Cerebellar nuclear complex (tissue), 1 donor: ENCODE measurements at places on chromosomes 2 and 18.
A peak's percentile ranks its signal among the peaks of the same experiment; 100 is the strongest.

DNA sequence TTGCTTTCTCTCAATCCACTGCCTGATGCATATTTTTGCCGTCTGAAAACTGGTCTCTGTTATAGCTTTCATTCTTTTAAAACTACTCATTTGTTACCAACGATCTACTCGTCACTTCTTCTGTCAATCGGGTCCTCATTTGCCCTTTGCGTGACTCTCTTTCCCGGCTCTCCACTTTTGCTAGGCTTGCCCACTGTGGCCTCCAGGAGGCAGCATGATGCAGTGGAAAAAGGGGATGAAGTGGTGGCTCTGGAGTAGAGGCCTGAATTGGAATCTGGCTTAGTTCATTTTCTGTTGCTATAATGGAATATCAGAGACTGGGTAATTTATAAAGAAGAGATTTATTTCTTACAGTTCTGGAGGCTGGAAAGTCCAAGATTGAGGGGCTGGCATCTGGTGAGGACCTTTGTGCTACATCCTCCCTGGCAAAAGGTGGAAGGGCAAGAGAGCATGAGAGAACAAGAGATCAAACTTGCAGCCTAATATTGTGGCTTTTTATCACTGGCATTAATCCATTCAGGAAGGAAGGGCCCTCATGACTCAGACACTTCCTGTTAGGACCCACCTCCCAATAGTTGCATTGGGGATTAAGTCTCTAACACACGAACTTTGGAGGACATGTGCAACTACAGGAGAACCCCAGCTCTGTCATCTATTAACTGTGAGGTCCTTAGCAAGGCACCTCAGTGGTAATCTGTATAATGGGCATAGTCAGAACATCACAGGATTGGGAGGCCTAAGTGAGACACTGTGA lies 15.4 kb downstream of the GDF7 start:
- DNase-seq: no peak

DNA sequence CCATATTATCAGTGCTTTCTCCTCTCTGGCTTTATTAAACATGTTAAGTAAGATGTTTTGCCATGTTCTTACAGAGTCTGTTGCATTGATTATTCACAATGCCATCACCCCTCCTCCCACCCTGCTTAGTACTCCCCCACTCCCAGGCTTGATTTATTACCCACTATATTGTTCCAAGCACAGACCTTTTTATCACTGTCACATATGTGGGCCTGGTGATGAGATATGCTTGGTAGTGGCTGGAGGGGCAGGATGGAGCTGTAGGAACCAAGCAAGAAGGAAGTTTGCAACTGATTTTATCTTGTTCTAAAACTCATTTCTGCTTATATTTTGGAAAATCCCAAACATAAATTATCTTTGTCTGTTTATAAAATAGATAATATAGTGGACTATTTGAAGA lies 748.2 kb upstream of the CELF4 start:
- DNase-seq: no peak

DNA sequence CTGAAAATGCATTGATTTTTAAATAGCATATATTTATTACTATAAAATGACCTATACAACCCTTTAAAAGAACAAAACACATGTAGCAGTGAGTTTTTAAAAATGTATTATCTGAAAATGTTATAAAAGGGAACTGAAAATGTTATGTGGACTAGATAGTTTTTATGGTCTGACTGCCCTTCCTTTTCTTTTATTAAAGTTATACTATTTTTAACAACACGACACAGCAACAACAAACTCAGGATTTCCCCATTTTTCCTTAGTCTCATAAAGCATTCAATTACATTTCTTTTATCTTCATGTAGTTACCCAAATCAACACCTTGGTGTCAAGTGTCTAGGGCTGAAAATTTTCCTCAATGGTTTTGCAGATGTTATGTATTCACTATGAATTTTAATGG lies 132.8 kb upstream of the TMEFF2 start:
- no peak for DNase-seq

DNA sequence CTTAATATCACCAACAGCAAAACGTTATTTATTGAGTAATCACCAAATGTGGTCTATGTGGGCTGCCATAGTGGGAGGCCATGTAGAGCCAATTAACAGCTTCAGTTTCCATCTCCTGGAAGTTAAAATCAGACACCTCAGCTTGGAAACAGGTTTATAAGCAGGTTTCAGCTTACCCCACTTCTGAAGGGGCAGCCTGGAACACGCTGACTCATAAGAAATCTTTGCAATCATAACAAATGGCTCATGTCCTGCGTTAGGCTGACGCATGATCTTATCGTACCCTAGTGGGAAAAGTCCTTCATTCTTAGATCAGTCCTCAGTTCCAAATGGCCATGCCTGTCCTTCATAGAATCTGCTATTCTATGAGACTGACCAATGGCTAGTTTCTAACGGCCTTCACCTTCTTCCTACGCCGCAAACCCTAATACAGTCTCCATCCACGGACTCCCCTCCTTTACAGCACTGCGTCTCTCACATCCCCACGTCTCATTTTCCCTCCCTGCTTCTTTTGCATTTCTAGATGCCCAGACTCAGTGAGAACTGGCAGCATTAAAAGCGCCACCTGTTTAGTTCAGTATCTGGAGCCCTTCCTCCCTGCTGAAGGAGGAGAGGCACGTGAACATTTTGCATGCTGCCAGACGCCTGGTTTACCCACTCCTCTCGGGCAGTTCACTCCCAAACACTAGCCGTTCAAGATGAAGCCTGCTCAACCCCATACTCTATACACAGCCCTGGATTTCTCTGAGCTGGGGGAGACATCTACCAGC lies 24.2 kb upstream of the BZW1 start:
- peak; percentile 50 for DNase-seq

GRCh38 chr2:71940695-71941094 lies 207.0 kb downstream of the CYP26B1 start:
- DNase-seq: peak; percentile 84

- DNase-seq: no peak
Measured at GRCh38 chr18:79353267-79353666, 42.5 kb upstream of the NFATC1 start.

DNA sequence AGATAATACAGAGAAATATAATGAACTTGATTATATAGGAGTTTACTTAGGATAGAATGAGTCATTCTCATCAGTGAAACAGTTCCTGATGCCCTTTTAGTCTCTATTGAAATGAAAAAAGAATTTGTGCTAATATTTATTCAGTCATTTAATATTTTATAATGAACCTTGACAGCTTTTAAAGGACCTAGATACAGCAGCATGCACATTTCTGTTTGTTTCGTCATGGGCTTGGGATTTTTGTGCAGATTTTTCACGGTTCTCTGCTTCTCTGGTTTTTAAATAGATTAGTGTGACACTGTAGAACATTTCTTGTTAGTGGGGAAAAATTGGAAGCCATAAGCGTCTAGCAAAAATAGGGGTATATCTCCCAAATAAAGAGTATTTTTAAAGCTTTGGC lies 60.7 kb downstream of the NABP1 start:
- DNase-seq: no peak

DNA sequence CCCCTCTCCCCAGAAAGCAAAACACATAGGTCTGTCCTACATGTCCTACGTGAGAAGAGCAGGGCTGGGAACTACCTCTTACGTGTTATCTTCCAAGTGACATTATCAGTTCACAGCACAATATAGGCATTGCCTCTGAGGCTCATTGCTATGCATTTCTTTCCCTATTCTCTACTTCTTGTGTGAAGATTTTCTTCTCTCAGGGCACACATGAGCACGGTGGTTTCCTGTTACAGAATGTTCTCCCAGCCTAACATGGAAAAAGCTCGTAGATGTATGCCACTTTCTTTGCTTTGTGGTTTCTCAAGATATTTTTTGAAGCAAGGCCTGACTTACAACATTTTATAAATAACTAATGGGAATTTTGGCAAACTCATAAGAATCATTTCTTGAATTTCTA lies 19.4 kb upstream of the DSC3 start:
- no peak for DNase-seq

GRCh38 chr18:58845928-58846724 lies 18.6 kb upstream of the ZNF532 start:
- no peak for DNase-seq

DNA sequence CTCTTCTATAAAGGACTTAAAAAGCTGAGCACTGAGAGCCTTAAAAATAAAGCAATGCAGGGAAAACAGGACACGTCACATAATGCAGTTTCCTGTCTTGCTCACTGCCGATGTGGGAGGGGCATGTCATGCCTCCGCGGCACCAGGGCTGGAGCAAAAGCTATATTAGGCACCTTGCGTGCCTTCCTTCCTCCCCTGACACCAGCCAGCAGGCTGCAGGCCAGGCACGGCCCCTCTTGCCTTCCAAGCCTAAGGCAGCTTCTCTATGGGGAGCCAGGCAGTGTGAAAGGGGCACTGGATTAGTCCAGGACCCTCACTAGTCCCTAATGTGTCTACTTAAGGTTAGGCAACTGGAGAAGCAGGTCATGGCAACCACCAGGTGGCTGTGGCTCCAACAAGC lies 26.3 kb downstream of the MRPL35 start:
- DNase-seq: no peak

DNA sequence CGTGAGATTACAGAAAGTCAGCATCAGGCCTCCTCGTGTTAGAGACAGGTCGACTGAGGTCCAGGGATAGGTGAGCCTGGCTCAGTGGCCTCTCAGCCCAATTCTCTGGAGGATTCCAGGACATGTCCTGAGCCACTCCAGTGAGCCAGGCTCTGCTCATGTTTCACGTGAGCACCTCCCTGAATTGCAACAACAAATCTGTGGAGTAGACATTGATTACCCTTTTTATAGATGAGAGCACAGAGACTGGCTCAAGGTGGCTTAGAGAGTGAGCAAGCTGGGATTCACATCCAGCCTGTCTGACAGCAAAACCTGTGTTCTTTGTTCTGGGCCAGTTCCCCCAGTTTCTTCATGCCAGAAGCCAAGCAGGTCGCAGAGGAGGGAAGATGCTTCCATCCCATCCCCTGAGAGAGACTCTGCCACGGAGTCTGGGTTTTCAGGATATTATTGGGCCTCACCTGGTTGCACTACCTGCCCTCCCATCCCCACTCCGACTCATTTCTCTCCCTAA lies 46.4 kb downstream of the HS1BP3 start:
- DNase-seq: no peak

- DNase-seq: no peak
Measured at GRCh38 chr2:173872714-173873113, 92.5 kb downstream of the SP3 start.

DNA sequence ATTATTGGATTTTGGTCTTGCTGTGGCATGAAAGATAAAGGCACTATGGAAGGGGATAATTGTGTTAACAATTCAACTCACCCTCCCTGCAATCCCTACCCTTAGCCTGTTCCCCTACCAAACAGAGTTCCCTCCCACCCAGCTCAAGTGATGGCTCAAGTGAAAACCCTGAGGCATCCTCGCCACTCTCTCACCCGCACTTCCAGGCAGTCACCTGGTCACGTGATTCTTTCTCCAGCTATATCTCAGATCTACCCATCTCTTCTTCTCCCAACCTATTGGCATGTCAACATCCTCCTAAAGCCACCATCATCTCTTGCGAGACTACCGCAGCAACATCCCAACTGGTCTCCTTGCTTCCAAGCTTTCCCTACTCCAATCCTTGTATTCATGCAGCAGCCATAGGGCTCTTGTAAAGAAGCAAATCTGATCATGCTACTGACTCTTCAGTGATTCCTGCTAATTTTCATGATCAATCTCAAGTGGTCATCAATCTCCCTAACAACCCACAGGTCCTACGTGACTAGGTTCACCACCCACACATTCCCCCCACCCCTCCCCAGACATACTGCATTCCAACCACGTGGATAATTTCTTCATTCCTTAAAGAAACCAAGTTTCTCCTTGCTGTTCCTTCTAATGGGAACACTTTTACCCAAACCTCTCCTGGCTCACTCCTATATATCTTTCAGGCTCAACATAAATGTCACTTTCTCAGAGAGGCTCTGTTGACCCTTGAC lies 66.7 kb downstream of the MBD2 start:
- DNase-seq: no peak

DNA sequence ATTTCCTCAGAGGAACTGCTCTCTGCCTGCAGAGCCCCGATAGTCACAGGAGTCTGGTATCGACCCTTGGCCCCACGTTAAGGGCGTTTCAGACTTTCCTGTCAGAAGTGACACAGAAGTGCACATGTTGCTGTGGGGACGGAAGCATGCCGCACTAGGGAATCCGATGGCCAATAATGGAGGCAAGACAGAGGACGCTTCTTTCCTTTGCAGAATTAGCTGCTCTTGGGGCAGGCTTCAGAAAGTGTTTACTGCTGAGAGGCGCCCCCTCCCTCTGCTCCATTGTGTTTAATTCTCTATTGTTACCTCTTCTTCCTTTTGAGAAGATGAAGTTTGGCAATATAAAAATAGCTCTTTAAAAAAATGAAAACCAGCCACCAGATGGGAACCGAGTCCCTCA lies 118.6 kb upstream of the EML6 start:
- no peak for DNase-seq

- no peak for DNase-seq
Measured at GRCh38 chr2:132904142-132904842, 234.3 kb upstream of the LYPD1 start.

- DNase-seq: no peak
Measured at GRCh38 chr18:38369772-38370690, 804.4 kb upstream of the CELF4 start.

GRCh38 chr18:35376393-35376741 lies 770 bp downstream of the ZNF396 start:
- no peak for DNase-seq

GRCh38 chr2:31728406-31729064 lies 147.8 kb upstream of the SRD5A2 start:
- DNase-seq: no peak

GRCh38 chr2:175147186-175147585 lies 20.8 kb downstream of the ATF2 start:
- DNase-seq: no peak

DNA sequence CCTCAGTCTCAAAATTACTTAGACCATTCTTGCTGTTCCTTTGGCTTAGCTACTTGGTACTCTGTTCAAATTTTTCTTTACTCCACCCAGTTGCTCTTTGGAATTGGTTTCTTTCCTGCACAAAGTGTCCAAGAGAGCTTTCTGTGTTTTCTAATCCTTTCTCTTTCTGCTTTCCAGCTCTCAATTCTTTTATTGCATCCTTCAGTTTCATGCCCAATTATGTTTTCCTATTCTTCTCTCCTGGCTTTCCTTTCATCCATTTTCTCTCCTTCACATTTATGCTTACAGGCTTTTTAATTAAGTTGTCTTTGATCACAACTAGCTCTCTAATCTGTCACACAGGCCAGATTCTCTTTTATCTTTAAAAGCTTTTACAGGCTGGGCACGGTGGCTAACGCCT lies 38.2 kb downstream of the UBR3 start:
- DNase-seq: no peak

DNA sequence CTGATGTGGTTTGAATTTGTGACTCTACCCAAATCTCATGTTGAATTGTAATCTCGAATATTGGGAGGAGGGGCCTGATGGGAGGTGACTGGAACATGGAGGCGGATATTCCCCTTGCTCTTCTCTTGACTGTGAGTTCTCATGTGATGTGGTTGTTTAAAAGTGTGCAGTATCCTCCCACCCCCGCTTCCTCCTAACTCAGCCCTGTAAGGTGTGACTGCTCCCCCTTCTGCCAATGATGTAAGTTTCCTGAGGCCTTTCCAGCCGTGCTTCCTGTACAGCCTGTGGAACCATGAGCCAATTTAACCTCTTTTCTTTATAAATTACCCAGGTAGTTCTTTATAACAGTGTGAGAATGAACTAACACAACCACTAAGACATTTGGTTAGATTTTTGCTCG lies 458.4 kb downstream of the THSD7B start:
- no peak for DNase-seq
